ENCODE measurements at places on chromosomes 2 and 18.

DNA sequence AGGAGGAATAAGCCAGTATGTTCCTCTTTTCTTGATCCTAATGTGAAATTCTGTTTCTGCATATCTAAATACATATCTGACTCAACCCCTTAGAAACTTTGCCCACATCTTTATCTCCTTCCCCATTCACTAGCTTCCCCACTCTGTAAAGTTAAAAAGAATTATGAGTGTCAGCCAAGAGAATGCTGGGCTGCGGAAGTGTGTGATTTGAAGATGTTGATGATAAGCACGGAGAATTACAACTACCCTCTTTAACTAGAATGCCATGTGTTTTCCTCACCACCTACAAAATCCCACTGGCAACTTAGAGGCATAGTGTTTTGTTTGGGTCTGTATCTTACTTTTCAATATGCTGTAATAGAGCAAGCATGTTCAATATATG lies 490.4 kb upstream of the FANCL start:
- no peak for DNase-seq

GRCh38 chr2:132875193-132875592 lies 205.2 kb upstream of the LYPD1 start:
- DNase-seq: no peak

DNA sequence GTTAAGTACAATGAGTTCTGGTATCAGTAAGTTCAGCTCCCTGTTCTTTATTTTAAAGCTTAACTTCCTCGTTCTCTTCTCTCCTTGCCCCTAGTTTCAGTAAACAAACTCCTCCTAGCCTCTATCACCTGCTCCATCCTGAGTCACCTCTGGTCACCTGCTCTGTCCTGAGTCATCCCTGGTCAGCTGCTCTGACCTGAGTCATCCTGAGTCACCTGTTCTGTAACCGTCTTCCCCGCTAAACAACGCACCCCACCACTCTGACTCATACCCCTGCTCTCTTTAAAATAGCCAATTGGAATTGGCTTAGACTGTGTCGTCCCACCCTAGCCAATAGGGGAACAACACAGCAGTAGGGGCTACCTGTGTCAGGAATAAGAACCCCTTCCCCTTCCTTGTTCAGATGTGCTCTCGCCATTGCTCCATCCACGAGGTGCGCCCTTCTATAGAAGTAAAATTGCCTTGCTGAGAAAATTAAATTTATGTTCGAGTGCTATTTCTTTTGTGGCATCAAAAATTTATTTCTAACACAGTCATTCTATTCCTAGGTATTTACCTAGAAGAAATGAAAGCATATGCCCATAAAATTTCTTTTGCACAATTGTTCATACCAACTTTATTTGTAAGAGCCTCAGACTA lies 24.9 kb upstream of the RMND5A start:
- DNase-seq: no peak

GRCh38 chr18:48818329-48819254 lies 132.2 kb downstream of the SMAD7 start:
- no peak for DNase-seq

DNA sequence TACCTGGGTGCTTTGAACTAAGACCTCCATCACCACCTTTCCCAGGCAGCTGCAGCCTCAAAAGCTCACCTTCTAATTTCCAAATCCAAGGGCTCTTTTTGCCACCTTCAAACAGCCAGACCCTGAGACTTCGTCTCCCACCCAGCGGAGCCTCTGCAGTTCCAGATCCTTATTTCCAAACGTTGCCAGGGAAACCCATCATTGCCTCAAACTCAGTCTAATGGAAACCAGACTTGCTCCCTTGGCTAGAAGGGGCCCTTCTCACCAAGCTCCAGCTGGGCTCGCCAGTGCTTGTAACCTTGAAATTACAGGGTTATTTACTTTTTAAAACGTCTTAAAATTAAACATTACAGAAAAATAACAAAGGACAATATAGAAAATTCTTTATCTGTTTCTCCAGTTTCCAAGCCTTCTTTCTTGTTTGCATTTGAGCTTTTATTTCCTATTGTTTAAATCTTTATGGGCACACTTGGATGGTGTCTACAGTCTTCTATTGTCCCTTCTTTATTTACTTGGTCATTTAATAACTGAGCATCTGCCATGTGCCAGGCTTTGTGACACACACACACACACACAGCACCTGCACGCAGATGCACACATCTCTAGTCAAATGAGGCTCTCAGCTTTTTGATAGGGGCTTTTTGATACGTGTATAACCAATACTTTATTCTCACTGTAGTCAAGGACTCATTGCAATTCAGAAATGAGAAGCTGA lies 36.1 kb downstream of the TRPM8 start:
- no peak for DNase-seq

DNA sequence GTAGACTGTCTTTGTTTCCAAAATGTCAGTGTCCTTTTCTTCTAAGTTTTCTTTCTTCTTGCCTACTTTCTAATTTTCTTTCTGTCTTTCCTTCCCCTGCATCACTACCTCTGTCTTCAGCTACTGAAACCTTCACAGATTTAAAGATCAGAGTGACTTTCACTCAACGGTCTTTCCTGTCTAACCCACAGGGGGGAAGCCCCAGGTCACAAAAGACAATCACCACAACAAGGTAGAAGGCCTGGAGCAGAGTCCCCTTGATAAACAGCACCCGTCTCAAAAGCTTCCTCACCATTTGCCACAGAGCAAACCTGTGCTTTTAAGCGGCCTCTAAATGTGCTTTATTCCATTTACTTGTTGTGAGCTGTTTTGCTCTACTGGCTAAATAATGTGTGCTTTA lies 665.4 kb downstream of the BCL11A start:
- no peak for DNase-seq

DNA sequence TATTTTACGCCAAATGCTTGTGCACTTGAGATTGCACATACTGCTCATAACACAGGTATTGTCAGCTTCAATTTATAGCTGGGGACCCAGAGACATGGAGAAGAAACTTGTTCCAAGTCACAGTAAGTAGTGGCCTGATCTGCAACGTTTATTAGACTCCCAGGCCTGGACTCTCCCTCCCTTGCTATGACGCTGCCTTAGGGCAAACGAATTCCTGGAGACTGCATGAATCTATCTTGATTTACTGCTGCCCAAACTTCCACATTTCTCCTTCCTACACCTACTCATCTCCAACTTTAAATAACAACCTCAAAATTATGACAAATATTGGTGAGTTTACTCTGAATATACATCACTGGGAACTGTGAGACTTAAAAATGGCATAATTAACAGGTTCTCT lies 145.1 kb upstream of the CCDC195 start:
- no peak for DNase-seq

- no peak for DNase-seq
Observed at GRCh38 chr2:174870787-174871186, 106.5 kb upstream of the CHRNA1 start.

DNA sequence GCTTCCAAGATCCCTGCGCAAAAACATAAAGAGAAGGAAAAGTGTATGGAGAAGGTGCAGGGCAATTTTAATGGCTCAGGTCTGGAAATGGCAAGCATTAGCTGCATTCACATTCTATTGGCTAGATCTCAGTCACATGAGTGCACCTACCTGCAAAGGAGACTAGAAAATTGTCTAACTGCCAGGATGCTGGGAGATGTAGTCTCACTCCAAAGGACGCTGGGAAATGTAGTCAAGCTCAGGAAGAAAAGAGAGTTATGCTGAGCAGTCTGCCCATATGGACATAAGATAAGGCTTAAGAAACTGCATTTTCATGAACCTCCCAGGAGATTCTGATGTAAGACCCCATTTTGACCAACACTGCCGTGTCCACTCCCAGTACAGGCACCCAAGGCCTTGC lies 9.5 kb upstream of the KLHL29 start:
- DNase-seq: no peak

- DNase-seq: no peak
Observed at GRCh38 chr2:158825021-158825420, 29.9 kb downstream of the DAPL1 start.

- no peak for DNase-seq
Observed at GRCh38 chr18:59009846-59010245, 129.8 kb upstream of the SEC11C start.

DNA sequence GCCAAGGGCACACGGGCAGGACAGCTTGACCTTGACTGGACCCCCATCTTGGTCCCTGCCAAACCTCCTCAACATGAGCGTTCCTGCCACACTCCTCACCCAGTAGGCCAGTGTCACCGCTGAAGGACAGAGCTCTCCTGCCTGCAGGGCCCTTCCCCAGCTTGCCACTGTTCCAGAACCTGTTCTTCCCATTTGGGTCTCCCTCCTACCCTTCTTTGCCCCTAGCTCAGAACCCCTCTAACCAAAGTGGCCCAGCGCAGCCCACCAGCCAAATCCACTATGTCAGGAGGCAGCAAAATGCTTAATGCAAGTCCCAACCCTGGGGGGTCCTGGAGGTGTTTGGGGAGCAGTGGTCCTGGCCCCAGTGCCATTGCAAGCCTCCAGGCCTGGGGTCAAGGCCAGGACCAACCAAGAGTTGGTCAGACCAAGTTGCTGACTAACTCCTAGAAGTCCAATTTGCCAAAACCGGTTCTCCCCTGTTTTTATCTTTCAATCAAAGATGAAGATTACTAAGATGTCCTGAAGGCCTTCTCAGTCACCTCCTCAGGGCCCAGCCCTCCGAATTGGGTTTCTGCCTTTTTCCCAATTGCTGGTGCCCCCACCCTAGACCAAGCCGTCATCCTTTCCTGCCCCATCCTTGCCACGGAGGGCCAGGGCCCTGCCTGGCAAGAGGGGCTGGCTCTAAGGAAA lies 4.5 kb upstream of the ASPRV1 start:
- DNase-seq: no peak

DNA sequence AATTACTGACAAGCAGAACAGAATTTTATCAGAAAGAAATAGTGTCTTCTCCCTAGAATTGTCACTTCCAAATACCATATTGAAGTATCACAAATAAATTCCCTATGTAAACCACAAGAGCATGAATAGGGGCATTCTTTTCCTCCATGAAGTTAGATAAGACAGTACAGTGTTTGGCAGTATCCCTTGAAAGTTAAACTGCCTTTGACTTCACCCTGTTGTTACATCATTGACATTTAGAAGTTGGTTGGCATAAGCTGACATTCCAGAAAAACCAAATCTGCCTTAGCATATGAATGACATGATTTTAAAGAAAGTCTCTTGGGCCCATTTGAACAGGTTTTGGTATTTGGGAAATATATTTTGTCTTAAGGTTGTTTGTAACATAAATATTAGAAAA lies 50.2 kb upstream of the OSR1 start:
- DNase-seq: no peak

- no peak for DNase-seq
Observed at GRCh38 chr18:48836806-48837615, 113.8 kb downstream of the SMAD7 start.

GRCh38 chr2:38907743-38908562 lies 18.3 kb downstream of the ARHGEF33 start:
- peak; percentile 25 for DNase-seq

DNA sequence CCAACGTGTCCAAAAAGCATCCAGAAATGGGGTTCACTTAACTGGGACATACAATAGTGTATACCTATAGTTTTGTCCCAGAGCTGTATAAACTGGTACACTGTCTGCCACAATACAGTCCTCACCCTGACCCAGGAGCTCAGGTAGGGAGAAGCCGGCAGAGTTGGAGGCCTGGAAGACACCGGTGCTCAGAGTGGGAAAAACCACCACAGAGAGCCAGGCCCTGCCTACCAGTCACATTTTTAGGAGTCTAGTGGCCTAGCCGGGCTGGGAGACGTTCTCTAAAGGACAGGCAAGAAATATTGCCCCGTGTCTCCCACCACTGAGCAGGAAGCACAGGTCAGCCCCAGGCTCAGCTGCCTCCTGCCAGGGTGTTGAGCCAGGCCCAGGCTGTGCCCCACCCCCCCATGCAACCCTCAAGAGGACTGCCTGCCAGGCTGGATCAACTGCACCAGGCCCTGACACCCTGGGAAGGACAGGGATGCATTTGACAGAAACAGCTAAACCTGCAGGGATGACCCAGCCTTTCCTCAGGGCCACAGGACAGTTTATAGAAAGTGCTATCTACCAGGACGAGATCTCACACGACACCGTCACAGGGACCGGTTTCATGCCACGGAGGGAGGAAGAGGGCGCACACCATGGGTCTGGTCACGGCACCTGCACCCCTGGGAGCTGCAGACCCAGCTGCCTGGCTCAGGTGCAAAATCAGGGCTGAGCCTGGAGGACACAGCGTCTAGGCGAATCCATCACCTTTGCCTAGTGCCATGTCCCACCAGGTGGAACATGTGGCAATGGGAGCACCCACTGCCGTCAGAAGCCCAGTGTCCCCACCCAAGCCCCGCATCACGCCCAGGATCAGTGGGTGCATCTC lies 89.9 kb downstream of the TMEM18 start:
- no peak for DNase-seq

- no peak for DNase-seq
Observed at GRCh38 chr2:6352247-6352646, 513.5 kb downstream of the CMPK2 start.

DNA sequence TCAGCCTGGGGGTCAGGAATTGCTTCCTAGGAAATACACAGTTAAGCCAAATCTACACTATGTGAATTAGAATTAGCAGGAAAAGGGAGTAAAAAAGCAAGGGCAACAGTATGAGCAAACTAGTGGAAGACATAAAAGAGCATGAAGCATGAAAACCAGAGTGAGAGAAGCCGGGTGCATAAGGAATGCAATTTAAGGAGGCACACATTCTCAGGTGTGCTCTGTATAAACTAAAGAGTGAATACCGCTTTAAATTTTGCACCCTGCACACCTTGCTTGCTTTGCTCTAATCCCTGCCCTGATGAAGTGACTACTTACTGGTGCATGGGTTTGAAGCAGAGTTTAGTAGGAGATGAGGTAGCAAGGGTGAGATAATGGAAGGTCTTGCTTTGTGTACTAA lies 65.7 kb upstream of the EPHA4 start:
- no peak for DNase-seq

- DNase-seq: peak; percentile 62
Observed at GRCh38 chr2:54772110-54772509, 48.6 kb downstream of the EML6 start.

DNA sequence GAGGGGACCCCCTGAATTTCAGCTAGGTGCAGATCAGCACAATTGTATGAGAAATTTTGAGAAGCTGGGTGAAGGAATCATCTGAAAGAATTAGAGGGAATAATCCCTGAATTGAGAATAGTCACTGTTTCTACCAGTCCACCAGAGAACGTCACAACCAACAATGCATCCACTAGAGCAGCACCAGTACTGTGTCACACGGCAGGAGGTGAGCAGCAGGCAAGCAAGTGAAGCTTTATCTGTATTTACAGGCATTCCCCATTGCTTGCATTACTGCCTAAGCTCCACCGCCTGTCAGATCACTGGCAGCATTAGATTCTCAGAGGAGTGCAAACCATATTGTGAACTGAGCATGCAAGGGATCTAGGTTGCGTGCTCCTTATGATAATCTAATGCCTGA lies 40.7 kb downstream of the GDF7 start:
- no peak for DNase-seq

- peak; percentile 61 for DNase-seq
Observed at GRCh38 chr2:162233197-162233596, 10.0 kb downstream of the FAP start.

GRCh38 chr18:25230658-25231326 lies 121.2 kb downstream of the ZNF521 start:
- DNase-seq: peak; percentile 89

DNA sequence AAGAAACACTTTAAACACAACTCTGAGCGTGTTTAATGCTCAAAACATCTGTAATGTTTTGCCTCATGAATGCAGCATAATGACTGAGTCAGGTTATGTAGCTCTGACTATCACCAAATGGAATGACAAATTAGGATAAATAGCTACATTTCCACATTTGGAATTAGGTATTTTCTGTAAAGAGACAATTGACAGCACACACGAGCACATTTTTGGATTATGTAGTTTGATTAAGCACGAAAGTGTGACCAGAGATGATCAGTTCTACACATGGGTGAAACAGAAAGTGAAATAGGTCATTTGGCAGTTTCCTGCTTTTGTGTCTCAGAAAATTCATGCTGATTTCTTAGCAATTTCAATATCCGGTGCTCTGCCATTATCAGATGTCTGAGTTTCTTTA lies 29.0 kb downstream of the LPIN1 start:
- DNase-seq: peak; percentile 64

Measured in AG20443 (cell line).